ENCODE measurements at places on chromosomes 2 and 18.

DNA sequence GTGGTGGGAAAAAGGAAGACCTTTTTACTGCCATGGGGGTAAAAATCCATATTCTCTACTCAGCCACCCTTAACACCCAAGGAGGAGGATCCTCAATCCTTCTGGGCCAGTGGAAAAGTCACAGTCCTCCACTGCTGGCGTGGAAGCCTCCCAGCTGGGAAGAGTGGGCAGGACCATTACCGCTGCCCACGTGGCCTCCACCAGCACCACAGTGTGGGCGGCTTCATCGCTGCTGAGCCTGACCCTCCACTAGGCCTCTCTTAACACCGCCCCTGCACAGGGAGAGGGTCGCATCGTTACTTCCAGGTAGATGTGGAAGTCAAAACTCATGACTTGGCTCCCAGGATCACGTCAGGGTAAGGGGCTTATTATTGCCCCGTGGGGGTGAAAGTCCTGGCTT is 656.5 kb downstream of the SUCLG1 start:
- no peak for DNase-seq

DNA sequence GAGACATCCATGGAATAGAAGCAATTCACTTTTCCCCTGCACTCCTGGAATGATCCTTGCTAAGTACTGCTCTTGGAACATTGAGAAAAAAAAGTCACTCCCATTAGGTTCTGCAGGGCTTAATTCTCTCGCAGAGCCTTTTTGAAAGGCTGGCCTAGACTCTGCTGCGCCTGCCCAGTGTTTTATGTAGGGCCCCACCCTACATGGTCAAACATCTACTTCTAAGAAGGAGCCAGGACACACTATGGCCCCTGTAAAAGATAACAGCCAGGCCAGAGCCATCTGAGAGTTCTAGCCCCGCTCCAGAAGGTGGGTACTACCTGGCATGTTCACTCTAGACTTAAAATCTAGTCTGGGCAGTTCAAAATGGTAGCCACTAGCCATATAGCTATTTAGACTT is 30.6 kb upstream of the NPAS2 start:
- no peak for DNase-seq

DNA sequence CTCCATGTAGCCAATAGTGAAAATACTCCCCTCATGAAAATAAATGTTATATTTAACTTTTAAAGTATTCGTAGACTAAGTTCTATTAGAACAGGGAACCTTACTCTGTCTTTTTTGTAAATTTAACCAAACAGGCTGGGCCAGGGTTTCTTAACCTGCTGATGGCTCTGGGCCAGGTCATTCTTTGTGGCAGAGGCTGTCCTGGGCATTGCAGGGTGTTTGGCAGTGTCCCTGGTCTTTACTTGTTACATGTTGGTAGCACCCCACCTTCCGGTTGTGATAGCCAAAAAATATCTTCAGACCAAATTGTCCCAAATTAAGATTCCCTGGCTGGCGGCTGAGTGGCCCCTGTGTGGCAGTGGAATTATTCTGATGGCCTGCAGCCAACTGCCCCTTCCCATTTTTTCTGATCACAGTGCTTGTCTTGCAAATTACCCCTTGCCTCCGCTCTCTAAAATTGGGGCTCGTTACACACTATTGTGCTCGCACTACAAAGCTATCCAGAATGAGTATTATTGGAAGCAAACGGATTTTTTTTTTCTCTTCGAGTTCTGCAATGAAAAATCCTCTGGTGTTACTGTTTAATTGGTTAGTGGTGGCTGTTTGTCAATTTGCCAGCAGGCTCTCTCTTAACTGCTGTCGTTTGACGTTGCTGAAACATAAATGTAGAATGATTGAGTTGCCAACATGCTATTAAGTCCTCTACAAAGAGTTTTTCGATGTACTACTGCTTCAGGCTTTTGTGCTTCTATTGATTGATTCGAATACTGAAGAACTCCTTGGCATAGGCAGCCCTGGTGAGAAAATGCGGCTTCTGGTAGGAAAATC is 216.9 kb downstream of the SH3RF3 start:
- DNase-seq: no peak

- no peak for DNase-seq
Observed at GRCh38 chr2:18795906-18796305, 206.5 kb upstream of the NT5C1B start.

GRCh38 chr18:60965856-60966255 is 367.4 kb upstream of the CDH20 start:
- no peak for DNase-seq

DNA sequence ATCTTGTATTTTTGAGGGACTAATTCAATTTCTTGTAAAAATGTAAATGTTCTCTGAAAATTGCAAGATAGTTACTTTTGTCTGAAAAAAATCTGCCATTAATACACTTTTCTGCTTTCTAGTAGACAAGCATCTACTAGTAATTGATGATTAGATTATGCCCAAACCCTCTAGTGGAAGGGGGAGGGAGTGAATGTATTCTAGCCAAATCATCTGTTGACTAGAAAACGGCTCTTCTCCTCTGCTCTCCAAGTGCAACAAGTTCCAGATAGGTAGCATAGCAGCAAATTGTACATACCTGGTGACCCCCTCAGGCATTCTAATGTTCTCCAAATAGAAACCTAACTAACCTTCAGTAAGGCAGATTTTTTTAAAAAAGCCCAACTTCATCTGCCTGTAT is 58.6 kb downstream of the RELCH start:
- DNase-seq: no peak

GRCh38 chr2:175195012-175195411 is 13.5 kb upstream of the ATP5MC3 start:
- DNase-seq: no peak

DNA sequence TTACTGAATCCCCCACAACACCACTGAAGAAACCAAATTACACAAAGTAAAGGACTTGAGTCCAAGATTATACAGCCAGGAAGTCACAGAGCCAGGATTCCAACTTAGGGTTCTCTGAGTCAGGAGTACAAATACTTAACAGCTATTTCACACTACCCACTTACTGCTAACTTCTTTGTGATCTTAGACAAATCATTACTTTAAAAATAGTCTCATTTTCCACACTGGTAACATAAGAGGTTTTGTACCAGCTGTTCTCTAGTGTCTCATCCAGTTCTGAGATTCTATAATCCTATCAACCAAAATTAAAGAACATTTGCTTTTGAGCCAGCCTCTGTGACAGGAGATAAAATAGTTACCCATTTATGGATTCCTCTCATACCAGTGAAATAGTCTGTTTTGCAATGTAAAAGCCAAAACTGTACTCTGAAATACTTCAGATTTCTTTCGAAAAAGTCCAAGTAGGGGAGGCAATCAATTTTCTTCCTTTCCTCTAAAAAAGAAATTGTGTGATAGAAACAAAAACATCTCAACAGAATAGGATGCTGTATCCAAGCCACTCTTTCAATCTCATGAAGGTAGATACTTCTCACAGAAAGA is 157.6 kb downstream of the LRATD1 start:
- no peak for DNase-seq

DNA sequence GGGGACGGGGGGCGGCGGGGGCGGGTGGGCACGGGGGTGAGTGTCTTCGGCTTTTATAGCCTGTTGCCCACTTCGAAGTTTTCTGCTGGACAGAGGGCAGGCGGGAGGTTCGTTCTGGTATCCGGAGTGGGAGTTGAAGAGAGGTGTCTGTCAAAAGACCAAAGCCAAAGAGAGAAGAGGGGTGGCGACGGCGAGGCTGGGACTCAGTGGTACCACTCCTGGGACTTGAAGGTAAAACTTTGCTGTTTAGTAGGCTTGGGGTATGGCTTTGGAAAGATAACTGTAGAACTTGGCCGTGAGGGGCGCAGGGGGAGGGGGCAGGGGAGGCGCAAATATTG is 215.8 kb upstream of the DTNA start:
- DNase-seq: no peak

GRCh38 chr2:225090746-225091145 is 48.5 kb upstream of the DOCK10 start:
- no peak for DNase-seq

DNA sequence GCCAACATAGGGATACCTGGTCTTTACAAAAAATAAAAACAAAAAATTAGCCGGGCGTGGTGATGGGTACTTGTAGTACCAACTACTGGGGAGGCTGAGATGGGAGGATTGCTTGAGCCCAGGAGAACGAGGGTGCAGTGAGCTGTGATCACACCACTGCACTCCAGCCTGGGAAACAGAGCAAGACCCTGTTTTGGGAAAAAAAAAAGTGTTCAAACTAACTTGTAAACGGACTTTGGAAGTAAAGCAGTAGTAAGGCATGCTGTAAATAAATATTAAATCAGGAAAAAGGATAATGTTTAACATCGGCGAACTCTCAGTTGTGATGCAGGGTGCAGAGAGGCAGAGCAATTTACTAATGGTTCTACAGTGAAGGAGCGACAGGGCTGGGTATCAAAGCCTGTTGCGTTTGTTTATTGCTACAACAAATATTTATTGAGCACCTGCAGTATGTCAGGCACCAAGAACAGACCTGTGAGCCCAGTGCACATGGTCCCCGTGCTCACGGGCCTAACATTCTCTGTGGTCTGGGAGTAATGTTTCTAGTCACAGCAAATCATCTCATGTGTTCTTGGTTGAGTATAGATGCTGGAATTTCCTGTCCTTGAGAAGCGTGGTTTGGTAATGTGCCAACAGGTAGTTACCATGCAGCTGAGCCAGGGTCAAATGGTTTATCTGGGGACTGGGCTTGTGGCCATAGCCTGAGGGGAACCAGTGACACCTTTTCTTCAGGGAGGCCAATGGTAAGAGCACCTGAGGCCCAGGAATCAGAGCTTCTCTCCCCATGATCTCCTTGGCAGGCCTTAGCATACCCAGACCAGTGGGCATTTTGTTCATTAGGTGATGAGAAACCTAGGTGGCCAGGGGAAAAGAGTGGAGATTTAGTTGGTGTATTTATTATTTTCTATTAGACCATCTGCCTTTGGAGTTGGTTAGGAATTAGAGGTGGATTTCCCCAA is 27.9 kb upstream of the GREB1 start:
- no peak for DNase-seq

DNA sequence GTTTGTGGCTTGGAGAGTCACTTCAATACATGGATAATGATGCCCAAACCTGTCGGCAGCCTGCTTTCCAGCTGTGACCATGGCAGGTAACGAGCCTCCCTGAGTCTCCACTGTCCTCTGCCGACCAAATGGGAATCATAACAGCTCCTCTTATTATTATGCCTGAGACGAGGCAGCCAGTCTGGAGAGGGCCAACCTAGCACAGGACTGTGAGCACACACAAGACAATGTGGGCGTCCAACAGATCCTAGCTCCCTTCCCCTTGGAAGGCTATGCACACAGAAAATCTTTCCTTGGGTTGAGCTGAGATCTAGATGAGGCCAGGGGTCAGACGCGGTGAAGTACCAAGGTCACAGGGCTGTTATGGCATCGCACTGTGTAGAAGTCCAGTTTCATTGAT is 890 bp upstream of the SLC4A3 start:
- DNase-seq: no peak

DNA sequence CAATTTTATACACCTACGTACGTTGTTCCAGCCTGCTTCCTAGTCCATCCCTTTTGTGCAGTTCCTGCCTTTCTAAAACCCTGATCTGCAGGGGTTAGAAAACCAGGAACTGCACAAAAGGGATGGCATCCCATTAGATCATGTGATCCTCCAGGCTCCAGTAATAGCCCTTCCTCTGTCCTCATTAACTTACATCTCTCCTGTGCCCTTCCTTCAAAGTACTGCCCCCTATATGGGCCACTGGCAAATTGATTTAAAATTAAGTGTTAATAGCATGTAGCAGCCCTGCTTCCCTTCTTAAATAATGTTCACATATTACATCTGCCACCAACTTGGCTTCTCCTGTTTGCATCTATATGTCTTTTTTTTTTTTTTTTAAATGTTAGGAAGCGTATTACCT is 61.3 kb upstream of the NXPH2 start:
- DNase-seq: no peak

GRCh38 chr18:33135951-33136660 is 304.4 kb downstream of the CCDC178 start:
- no peak for DNase-seq

- DNase-seq: no peak
Observed at GRCh38 chr2:160376576-160376975, 117.0 kb downstream of the RBMS1 start.

DNA sequence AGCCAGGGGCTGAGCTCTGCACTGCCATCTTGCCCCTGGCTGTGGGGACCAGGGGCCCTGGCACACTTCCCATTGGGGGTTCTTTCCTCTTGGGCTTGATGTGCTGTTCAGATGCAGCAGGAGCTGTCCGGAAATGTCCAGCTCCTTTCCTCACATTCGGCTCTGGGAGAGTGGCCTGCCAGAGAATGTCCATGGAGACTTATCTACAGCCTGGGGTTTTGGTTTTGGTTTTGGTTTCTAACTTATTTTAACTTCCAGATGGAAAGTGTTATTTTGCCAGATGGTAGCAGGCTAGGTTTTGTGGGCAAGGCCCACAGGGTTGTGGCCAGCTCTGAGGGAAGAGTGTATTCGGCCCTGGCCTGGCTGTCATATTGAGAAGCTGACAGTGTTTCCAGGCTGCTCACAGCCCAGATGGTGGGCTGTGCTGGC is 177.3 kb downstream of the ANKRD30B start:
- DNase-seq: no peak

DNA sequence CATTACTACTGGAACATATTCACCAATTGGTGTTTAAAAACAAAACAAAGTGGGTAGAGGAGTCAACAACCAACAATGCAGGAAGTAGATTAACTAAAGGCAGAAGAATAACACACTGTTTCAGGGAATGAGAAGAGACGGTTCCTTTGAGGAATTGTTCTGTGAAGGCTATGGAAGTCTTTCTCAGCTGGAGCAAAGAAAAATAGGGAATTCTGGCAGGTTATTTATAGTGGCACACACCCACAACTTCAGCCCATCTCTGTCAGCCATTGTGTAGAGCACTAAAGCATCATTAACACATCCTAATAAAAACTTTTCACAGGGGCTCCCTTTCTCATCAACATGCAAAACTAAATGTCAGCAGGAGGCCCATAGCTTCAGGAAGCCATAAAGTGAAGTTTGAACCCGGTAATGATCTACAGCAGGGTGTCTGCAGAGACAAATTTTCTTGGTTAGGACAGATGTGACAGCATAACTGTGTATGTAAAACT is 113.6 kb downstream of the CDH2 start:
- DNase-seq: no peak

DNA sequence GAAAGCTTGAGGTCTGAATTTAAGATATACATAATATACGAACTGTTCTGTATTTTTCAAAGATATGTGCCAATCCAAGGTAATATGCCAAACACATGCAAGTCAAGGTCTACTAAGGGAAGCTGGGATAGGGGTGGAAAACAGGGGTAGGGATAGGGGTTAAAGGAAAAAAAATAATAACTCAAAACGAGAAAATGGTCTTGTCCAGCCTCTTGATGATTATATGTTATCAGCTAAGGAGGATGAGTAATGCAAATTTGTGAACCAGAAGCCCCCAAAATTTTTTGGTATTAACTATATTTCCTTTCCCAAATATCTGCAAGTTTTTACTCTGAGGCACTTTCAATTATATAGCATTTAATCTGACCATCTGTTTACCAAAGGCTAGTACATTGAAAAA is 219.3 kb downstream of the ZEB2 start:
- DNase-seq: no peak

DNA sequence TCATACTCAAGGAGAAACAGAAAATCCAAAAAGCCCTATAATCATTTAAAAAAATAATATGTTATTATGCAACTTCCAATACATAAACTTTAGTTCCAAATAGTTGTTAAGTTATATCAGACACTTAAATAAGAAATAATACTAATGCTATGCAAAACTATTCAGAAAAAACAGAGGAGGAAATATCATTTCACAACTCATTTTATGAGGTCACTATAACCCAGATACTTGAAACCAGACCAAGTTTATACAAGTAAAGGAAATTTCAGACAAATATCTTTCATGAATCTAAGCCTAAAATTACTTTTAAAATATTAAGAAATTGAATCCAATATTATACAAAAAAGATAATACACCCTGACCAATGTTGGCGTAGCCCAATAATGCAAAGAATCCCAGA is 260.8 kb downstream of the CD226 start:
- DNase-seq: no peak

All from stimulated activated CD4-positive, alpha-beta T cell treated with anti-CD3 and anti-CD28 coated beads, TNF-alpha, amount 100 ng/mL, for 4 hours (primary cell).